A549 treated with GW870086 at 1 μM for 4 hours (cell line): ENCODE measurements at places on chromosomes 2 and 18. TPM values are rescaled to one million over a fixed set of nuclear protein-coding genes. Genes with fewer than 3 reads are reported as not detected.

GALNT13 gene
- total RNA-seq: 7.0 to 12.5 TPM (median 9.8 TPM) in 5 replicates

ALPI gene
- 0.06 to 0.15 TPM in 2 of 5 replicates, not detected in the others for total RNA-seq

SCYGR4 gene
- total RNA-seq: not detected in 5 replicates

ROCK1 gene
- 15.0 to 22.1 TPM (median 21.5 TPM) in 5 replicates for total RNA-seq

FBXO36 gene
- 1.2 to 1.7 TPM (median 1.4 TPM) in 5 replicates for total RNA-seq

MOCOS gene
- 2.8 to 4.6 TPM (median 4.4 TPM) in 5 replicates for total RNA-seq

SCN7A gene
- not detected in 5 replicates for total RNA-seq

DYSF gene
- total RNA-seq: 0.50 to 0.97 TPM (median 0.70 TPM) in 5 replicates

LRPPRC gene
- total RNA-seq: 82.3 to 114 TPM (median 96.5 TPM) in 5 replicates

POMC gene
- not detected in 5 replicates for total RNA-seq

XDH gene
- 1.0 to 1.3 TPM (median 1.1 TPM) in 5 replicates for total RNA-seq

NPPC gene
- total RNA-seq: 0.35 to 0.64 TPM (median 0.43 TPM) in 4 of 5 replicates, not detected in the other

EPHA4 gene
- 0.33 to 1.2 TPM (median 0.90 TPM) in 5 replicates for total RNA-seq

CHRNA1 gene
- not detected in 5 replicates for total RNA-seq

DLX1 gene
- total RNA-seq: 2.0 to 3.4 TPM (median 3.1 TPM) in 5 replicates

TIA1 gene
- total RNA-seq: 37.9 to 49.1 TPM (median 45.2 TPM) in 5 replicates

POTEE gene
- 0.05 to 0.07 TPM (median 0.05 TPM) in 4 of 5 replicates, not detected in the other for total RNA-seq

PLCL1 gene
- total RNA-seq: not detected in 5 replicates

DGKD gene
- total RNA-seq: 78.7 to 107 TPM (median 96.2 TPM) in 5 replicates

GPR35 gene
- 0.62 to 1.0 TPM (median 0.71 TPM) in 5 replicates for total RNA-seq

GCKR gene
- 0.08 to 0.80 TPM (median 0.43 TPM) in 4 of 5 replicates, not detected in the other for total RNA-seq

GAREM1 gene
- 4.9 to 6.9 TPM (median 6.1 TPM) in 5 replicates for total RNA-seq

GRP gene
- total RNA-seq: not detected in 5 replicates

SAG gene
- 0.02 TPM in 1 of 5 replicates, not detected in the others for total RNA-seq

MYCN gene
- 0.05 TPM in 1 of 5 replicates, not detected in the others for total RNA-seq

LRATD1 gene
- 0.02 to 0.09 TPM (median 0.05 TPM) in 4 of 5 replicates, not detected in the other for total RNA-seq

CFAP221 gene
- 0.09 to 0.38 TPM (median 0.26 TPM) in 4 of 5 replicates, not detected in the other for total RNA-seq

STK39 gene
- 13.7 to 18.9 TPM (median 17.4 TPM) in 5 replicates for total RNA-seq

NEURL3 gene
- 0.41 to 1.4 TPM (median 0.87 TPM) in 5 replicates for total RNA-seq

LRRC30 gene
- not detected in 5 replicates for total RNA-seq

DHRS9 gene
- 2.7 to 4.2 TPM (median 3.5 TPM) in 5 replicates for total RNA-seq

ASNSD1 gene
- 30.8 to 39.1 TPM (median 37.2 TPM) in 5 replicates for total RNA-seq

NEB gene
- total RNA-seq: 0.21 to 0.94 TPM (median 0.24 TPM) in 5 replicates

FOXI3 gene
- total RNA-seq: 0.06 TPM in 1 of 5 replicates, not detected in the others

ATRAID gene
- total RNA-seq: 214 to 222 TPM (median 218 TPM) in 5 replicates

WDR35 gene
- 12.1 to 18.5 TPM (median 15.9 TPM) in 5 replicates for total RNA-seq

RELCH gene
- total RNA-seq: 12.1 to 16.1 TPM (median 14.2 TPM) in 5 replicates

HOXD4 gene
- 0.27 to 0.71 TPM (median 0.47 TPM) in 5 replicates for total RNA-seq

SPATA3 gene
- not detected in 5 replicates for total RNA-seq

COL4A4 gene
- 1.2 to 2.4 TPM (median 1.8 TPM) in 5 replicates for total RNA-seq

FZD7 gene
- total RNA-seq: 5.5 to 7.3 TPM (median 6.6 TPM) in 5 replicates

ASXL3 gene
- total RNA-seq: not detected in 5 replicates

IL36G gene
- total RNA-seq: 0.13 TPM in 1 of 5 replicates, not detected in the others

DSC2 gene
- 0.65 to 1.3 TPM (median 1.1 TPM) in 5 replicates for total RNA-seq

TEX51 gene
- total RNA-seq: not detected in 5 replicates

ZNF804A gene
- not detected in 5 replicates for total RNA-seq

TTC39C gene
- 15.4 to 18.8 TPM (median 18.0 TPM) in 5 replicates for total RNA-seq

SPEG gene
- 5.4 to 12.9 TPM (median 8.1 TPM) in 5 replicates for total RNA-seq

ACMSD gene
- not detected in 5 replicates for total RNA-seq
